ENCODE measurements at places on chromosomes 5 and 9.

- H3K4me3 ChIP-seq: peak within 1 kb of the TSS; percentile 1
- DNase-seq: no peak
- H3K27me3 ChIP-seq: peaks cover 13% of the 10 kb centered on the region
- no peak within 1 kb of the TSS for H3K27ac ChIP-seq
- H3K36me3 ChIP-seq: peaks cover 6% of the 10 kb centered on the region
- H3K4me1 ChIP-seq: peaks cover 3% of the 10 kb centered on the region
Observed at GRCh38 chr5:147509710-147510651, at the start of gene DPYSL3. TSS of gene DPYSL3 (minus strand) at chr5:147510068. CDS start at chr5:147509858, 210 bp downstream.

- no peak overlapping the region for H3K4me3 ChIP-seq
- DNase-seq: no peak
- H3K27ac ChIP-seq: peak overlapping the region; percentile 12
- no peaks in the 10 kb centered on the region for H3K36me3 ChIP-seq
- H3K27me3 ChIP-seq: peaks cover 2% of the 10 kb centered on the region
- peaks cover 76% of the 10 kb centered on the region for H3K4me1 ChIP-seq
Observed at GRCh38 chr5:102759700-102760099, 4.6 kb downstream of the PAM start.

DNA sequence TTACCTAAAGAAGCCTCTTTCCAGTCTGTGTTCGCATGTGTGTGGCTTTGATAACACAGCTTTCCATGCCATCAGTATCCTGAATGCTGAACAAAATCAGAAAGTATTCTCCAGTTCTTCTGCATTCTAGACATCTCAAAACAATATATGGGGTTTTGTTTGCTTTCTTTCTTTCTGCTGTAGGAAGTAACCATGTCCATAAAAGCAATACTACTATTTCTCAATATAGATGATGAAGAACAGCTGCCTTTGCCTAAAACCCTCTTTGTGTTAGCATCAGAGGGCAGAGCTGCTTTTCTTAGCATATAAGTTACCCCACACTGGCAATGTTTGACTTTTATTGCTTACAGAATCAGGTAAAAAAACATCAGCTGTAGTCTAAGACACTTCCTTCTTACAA lies 963.6 kb downstream of the CDH12 start:
- no peak overlapping the region for H3K27ac ChIP-seq
- H3K27me3 ChIP-seq: no peaks in the 10 kb centered on the region
- no peak overlapping the region for H3K4me3 ChIP-seq
- no peaks in the 10 kb centered on the region for H3K4me1 ChIP-seq
- no peaks in the 10 kb centered on the region for H3K36me3 ChIP-seq

GRCh38 chr5:156178117-156178516 lies 148.8 kb upstream of the SGCD start:
- no peak overlapping the region for H3K27ac ChIP-seq
- H3K4me1 ChIP-seq: no peaks in the 10 kb centered on the region
- no peaks in the 10 kb centered on the region for H3K36me3 ChIP-seq
- H3K27me3 ChIP-seq: peaks cover 4% of the 10 kb centered on the region
- DNase-seq: no peak

DNA sequence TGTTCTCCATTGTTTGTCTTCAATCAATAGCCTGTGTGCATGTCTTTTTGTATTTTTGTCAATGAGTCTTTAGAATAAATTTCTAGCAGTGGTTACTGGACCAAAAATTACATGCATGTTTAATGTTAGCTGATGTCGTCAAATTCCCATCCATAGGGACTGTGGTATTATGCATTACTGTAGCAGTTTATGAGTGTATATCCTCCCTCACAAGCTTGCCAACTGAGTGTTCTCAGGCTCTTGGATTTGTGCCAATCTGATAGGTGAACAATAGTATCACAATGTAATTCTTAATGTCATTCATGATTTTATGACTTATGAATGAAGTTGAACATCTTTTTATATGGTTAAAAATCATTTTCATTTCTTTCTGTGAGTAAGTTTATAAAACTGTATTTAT lies 13.0 kb downstream of the SNX24 start:
- peaks cover 10% of the 10 kb centered on the region for H3K36me3 ChIP-seq
- H3K27me3 ChIP-seq: no peaks in the 10 kb centered on the region
- no peaks in the 10 kb centered on the region for H3K4me1 ChIP-seq
- H3K27ac ChIP-seq: no peak overlapping the region
- no peak for DNase-seq
- no peak overlapping the region for H3K4me3 ChIP-seq

All from immature natural killer cell (primary cell).